Stimulated activated CD4-positive, alpha-beta T cell treated with anti-CD3 and anti-CD28 coated beads, Interleukin-1b, Interleukin-23, amount 100 ng/mL, for 24 hours (primary cell): ENCODE measurements at places on chromosomes 16 and 17.
A peak's percentile ranks its signal among the peaks of the same experiment; 100 is the strongest.

DNA sequence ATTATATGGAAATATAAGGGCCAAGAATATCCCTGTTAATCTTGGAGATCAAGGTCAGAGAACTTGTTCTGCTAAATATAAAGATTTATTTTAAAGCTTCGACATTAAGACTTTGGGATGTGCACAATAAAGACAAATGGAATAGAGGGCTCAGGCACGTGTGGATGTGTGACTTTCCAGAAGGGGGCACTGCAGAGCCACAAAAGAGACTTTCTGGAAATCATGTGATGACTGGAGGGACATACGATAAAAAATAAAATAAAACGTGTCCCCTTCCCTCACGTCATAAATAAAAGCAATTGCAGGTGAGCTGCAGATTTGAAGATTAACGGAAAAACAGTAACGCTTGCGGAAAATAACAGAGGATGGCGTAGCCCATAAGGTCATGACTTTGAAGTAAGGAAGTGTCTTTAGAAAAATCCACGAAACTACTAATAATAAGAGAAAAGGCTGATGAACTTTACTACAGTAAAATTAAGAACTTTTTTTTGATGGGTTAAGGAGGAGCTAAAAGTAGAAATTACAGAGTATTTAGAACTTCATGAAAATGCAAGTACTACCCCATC is 9.4 kb upstream of the ENGASE start:
- peak; percentile 28 for DNase-seq

GRCh38 chr17:151886-152859 is 14.8 kb downstream of the SCGB1C2 start:
- DNase-seq: no peak

- no peak for DNase-seq
Observed at GRCh38 chr17:49913226-49914095, 55.5 kb upstream of the DLX4 start.

DNA sequence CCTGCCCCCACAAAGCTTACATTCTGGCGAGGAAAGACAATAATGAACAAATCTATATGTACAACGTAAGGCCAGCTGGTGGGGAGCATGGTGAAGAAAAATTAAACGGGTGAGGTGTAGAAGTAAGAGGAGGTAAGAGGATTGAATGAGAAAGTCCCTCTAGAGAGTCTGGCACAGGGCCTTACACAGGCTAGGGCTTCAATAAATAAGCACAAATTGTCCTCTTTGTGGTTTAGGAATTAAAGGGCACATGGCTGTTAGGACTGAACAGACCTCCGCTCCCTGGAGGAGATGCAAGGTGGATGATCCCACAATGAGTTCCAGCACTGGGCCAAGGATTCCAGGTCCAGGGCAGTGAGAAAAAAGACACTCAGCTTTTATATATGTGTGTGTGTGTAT is 43.1 kb upstream of the HAPSTR1 start:
- DNase-seq: no peak

DNA sequence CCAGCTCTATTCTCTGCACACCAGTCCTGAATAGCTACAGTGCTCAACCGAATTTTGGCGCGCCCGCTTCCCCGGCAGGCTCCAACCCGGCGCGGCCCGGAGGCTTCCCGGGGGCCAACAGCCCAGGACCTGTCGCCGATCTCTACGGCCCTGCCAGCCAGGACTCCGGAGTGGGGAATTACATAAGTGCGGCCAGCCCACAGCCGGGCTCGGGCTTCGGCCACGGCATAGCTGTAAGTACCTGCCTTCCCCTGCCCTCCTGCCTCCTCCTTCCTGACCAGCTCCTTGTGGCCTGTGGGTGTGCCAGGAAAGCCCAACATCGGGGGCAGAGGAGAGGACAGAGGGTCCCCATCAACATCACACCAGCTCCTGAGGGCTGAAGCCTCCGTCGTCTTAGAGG is 70.2 kb downstream of the CCDC182 start:
- no peak for DNase-seq
